ENCODE measurements at places on chromosomes 5 and 9. TPM values are rescaled to one million over a fixed set of nuclear protein-coding genes. Genes with fewer than 3 reads are reported as not detected.

DNA sequence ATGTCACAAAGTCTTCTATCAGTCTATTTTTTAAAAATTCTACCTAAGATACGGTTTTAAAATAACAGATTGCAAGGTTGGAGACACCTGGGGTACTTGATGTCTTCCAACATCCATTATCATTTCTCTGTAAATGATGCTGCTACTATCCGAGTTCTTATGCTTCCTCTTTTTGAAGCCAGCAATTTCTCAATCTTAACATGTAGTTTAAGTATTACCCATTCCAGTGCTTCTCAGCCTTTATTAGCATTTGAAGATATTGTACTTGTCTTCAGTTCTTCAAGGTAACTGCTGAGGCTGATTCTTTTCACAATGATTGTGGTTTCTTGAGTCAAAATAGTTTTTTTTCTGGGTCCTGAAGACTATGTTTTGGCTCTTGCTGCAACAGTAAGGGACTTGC, 96.4 kb upstream of the SELENOP start:
- no peaks in the 10 kb centered on the region for H3K27me3 ChIP-seq
- peak overlapping the region; percentile 20 for H3K4me3 ChIP-seq
- H3K36me3 ChIP-seq = no peaks in the 10 kb centered on the region
- H3K27ac ChIP-seq = no peak overlapping the region
- H3K4me1 ChIP-seq = no peaks in the 10 kb centered on the region
- DNase-seq = no peak

GRCh38 chr5:80961376-80962281, 1.5 kb downstream of the RASGRF2 start:
- H3K27ac ChIP-seq = peak overlapping the region; percentile 72
- peaks cover 6% of the 10 kb centered on the region for H3K4me1 ChIP-seq
- no peaks in the 10 kb centered on the region for H3K36me3 ChIP-seq

- peaks cover 4% of the 10 kb centered on the region for H3K4me1 ChIP-seq
- no peak overlapping the region for H3K27ac ChIP-seq
- H3K36me3 ChIP-seq = no peaks in the 10 kb centered on the region
- H3K27me3 ChIP-seq = peaks cover 19% of the 10 kb centered on the region
- peak; percentile 63 for DNase-seq
- peak overlapping the region; percentile 24 for H3K4me3 ChIP-seq
Measured at GRCh38 chr9:137878146-137878941, 762 bp downstream of the CACNA1B start.

DNA sequence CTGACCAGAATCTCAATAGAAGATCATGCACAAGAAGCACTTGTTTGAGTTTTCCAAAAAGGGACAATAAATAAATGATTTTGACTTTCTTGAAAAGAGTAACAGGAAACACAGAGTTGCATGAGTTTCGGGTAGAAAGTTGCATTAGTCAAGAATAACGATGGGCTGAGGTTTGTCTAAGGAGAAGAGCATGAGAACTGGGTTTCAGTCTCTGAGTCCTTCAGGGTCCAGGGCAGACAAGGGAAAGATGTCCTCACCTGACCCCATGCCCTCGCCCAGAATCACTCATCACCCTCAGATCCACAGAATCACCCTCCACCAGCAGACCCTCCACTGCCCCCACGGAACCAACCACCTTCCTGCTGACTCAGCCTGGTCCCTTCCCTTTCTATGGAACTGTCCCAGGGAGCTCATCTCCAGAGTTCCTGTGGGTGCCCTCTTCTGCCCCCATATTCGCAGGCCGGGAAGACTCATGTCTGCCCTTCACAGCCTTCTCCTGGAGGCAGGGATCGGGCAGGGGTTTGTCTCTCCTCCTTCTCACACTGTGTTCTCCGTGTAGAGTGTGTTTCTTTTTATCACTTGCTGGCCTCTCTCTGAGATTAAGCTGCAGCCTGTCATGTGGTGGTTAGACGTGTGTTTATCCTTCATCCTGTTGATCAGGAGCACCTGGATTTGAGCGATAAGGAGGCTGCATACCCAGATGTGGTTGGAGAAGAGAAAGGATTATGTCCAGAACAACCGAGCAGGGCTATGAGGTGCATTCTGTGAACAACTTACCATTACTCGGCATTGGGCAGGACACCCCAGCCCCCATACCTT, 442.6 kb downstream of the MAT2B start:
- H3K27ac ChIP-seq = no peak overlapping the region
- H3K27me3 ChIP-seq = no peaks in the 10 kb centered on the region
- H3K36me3 ChIP-seq = no peaks in the 10 kb centered on the region
- H3K4me3 ChIP-seq = no peak overlapping the region
- H3K4me1 ChIP-seq = peaks cover 4% of the 10 kb centered on the region

DNA sequence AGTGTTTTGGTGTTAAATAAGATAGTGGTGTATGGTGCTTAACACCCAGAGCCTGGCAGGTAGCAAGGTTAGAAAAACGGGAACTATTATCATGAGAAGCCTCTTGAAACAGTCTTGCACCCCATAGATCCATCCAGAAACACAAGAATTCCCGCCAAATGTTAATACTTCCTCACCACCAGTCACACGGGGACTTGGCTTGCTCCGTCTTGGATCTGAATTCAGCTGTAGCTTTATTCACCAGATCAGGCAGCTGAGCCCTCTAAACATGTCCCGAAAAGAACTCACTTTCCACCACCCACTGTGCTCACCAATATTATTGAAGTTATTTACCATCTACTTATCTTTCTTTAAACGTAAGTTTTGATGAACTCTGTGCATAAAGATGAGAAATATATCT, 101.6 kb upstream of the PTPN3 start:
- no peak for DNase-seq
- no peaks in the 10 kb centered on the region for H3K4me1 ChIP-seq
- no peaks in the 10 kb centered on the region for H3K36me3 ChIP-seq
- H3K27me3 ChIP-seq = no peaks in the 10 kb centered on the region
- no peak overlapping the region for H3K27ac ChIP-seq

CCL28 gene
- total RNA-seq = 6.4 TPM

SLC6A7 gene
- not detected for total RNA-seq

SCAMP1 gene
- 34.6 TPM for total RNA-seq

SH3TC2 gene
- 1.2 TPM for total RNA-seq

GABRA6 gene
- not detected for total RNA-seq
